EL (cell line): ENCODE measurements at places on chromosomes 1 and 21.

DNA sequence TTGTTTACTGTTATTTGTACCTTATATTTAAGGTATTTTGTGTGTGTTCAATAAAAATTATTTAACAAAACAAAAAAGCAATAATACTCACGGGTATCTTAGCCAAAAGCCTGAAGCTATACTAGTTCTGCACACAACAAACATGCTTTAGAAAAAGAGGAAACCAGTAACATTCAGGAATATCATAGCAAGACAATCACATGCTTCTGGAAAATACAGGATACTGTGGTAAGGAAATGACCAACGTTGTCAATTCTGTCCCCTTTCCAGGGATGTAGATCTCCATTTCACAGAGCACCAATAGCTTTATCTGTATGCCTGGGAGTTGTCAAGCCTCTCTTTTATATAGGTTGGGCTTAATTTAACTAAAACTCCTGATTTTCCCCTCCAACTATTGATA is 288.4 kb downstream of the SMYD3 start:
- DNase-seq = no peak

DNA sequence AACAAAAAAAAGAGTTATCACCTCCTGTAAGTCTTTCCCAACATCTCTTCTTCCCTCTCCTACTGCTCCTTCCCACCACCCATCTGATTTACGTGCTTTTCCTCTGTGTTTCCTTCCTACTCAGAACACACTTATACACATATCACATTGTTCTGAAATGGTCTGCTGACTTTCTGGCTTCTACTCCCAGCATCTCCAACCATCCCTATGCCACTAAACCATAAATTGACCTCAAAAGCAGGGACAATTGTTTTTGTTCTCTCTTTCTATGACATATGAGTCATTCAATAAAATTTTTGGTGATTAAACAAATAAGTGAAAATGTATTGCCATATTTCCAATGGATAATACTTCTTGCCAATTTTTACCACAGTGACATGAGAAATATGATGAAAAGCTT is 8.2 kb downstream of the GOLPH3L start:
- no peak for DNase-seq

DNA sequence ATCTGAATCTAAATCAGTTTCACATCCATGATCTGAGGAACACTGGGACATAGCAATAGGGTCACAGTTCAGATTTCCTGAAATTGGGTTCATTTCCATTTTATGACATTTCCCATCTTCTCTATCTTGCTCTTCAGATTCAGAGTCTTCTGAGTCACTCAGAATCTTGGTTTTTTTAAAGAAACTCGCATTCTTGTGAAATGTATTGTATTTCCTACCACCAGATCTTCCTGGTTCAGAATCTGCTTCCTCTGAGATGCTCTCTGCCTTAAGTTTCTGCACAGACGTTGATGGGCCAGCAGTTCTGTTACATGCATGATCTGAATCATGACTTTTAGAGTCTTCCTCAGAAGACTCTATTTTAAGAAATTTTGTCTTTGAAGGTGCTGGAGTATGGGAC is 15.5 kb upstream of the PSMG1 start:
- peak; percentile 12 for DNase-seq

- peak; percentile 88 for DNase-seq
Observed at GRCh38 chr1:234611225-234611846, 1.4 kb upstream of the IRF2BP2 start.

GRCh38 chr21:35390013-35390776 is 341.1 kb upstream of the RUNX1 start:
- peak; percentile 25 for DNase-seq

GRCh38 chr1:116224561-116224960 is 113.4 kb downstream of the MAB21L3 start:
- DNase-seq = no peak

- DNase-seq = no peak
Observed at GRCh38 chr21:45972353-45972715, 9.2 kb upstream of the COL6A1 start.

- no peak for DNase-seq
Observed at GRCh38 chr1:154584267-154584994, 16.9 kb downstream of the CHRNB2 start.

- DNase-seq = no peak
Observed at GRCh38 chr1:1260843-1261560, 12.7 kb downstream of the UBE2J2 start.

DNA sequence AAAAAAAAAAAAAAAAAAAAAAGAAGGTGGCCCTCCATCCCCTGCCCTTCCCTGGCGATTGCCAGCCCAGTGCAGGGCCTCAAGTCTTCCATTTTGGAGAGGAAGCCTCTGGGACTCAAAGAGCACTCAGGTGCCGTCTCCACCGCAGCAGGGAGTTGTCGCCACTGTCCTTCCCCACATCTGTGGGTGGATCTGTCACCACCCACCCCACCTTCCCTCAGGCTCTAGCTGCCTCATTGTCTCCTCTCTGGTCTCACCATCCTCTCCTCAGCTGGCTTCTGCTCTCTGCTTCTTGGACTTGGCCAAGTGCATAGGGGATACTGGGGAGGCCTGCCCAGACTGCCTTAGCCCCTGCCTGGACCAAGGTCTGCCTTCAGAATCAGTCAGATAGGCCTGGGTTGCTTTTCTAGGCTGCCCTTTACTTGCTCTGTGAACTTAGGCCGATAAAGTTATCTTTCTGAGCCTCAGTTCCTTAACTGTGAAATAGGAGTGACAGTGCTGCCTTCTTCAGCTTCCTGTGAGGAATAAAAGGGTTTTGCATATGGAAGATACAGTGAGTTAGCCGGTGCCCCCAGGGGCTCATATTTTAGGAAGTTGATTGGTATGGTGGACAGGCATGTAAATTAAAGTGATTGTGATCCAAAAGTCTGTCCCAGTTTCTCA is 15.8 kb downstream of the RCC1 start:
- DNase-seq = no peak

DNA sequence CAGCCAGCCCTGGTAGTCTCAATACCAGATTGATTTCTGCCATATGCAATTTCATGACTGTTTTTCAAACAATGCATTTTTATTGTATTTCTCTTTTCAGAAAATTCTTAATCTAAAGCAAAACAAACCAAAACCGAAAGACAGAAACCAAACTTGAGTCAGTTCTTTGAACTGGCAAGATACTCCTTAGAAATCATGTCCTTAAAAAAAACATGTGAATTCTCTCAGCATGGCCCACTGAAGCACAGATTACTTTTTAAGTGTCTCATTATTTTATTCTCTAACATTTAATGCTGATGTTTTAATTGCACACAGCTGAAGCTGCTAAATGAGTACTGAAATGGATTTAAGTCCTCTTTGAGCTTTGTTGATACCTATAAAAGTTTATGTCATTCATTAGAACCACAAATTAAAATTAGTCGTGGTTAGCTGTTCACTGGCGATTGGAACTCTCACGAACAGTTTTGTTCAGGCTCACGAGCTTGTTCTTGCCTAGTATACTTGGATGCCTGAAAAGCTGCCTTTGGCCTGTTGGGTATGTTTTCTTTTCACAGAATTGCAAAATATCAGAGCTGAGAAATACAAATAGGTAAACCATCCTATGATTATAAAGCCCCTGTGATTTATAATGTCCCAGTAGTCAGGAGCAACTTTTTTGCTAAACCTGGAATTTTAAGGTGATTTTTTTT is 87.5 kb downstream of the CAMTA1 start:
- DNase-seq = no peak

DNA sequence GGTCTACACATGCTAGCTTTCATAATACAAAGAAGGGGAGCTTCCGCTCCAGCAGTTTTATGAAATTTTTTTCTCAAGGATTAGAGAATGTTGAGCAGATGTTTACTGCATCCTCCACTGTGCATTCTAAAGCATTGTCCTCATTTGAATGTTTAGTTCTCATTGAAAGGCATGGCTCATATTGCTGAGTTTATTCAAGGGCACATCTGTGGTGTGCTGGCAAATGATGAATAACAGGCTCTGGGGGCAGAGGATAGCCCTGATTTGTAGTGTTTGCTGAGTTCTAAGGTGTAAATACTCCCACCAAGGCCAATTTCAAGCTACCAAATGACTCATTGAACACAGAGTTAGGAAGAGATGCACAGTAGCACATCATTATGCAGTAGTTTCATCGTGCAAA is 303.2 kb upstream of the FAM78B start:
- DNase-seq = no peak

- DNase-seq = no peak
Observed at GRCh38 chr1:63908016-63908415, 134.2 kb downstream of the ROR1 start.

GRCh38 chr1:39243302-39243701 is 38.8 kb downstream of the MACF1 start:
- DNase-seq = no peak

DNA sequence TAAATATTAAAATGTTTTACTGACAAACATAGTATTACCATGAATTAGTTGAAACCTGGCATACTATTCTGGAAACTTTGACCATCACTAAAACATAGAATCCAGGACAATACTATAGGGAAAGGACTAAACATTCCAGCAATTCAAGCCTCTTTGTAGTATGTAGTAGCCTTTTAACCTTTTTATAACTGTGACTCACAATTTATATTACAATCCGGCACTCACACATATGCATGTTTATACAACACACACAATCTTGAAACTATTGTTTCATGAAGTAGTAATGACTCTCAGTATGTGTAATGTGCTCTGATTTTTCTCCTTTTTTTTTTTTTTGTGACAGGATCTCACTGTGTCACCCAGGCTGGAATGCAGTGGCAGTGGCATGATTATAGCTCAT is 64.3 kb downstream of the ANKRD13C start:
- DNase-seq = peak; percentile 35

- no peak for DNase-seq
Observed at GRCh38 chr1:18204575-18204974, 97.0 kb downstream of the IGSF21 start.
